ENCODE measurements at places on chromosomes 12 and 14. TPM values are rescaled to one million over a fixed set of nuclear protein-coding genes. Genes with fewer than 3 reads are reported as not detected.
A peak's percentile ranks its signal among the peaks of the same experiment; 100 is the strongest.

DNA sequence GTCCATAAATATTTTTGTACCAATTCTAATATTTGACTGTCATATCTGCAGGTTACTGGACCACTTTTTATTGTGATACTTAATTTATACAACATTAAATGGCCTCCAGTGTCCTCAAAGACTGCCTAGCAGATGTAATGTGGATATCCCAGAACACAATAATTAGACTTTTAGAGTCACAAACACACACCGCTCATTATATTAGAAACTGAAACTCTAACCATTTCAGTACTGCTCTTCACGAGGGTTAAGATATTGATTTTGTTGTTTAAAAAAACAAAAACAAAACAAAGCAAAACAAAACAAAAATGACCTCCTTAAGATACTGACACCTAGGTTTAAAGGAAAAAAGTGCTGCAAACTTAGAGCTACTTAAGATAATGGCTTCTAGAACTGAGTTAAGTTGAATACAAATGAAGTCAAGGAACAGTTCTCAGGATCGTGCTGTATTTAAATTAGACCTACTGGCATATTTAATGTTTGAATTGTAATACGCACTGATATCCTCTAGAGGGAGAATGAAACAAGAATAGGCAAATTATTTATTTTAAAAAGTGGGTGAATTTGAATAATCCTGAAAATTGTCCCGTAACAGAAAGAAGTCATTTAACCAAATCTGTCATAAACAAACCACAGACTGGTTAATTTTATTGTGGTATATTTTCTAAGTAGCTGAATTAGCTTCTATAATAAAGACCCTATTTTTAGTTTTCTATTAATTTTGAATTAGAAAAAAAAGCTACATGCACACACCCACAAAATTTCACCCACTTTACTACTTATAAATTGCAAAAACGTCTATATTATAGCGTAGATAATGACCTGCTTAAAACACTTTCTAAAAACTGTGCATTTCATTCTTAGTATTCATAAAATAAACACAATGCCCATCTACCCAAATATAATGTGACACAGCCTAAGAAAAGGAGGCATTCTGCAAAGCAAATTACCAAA, 395.2 kb upstream of the DCN start:
- DNase-seq = no peak
- H3K4me1 ChIP-seq = peaks cover 6% of the 10 kb centered on the region
- no peak overlapping the region for H3K27ac ChIP-seq
- H3K36me3 ChIP-seq = no peaks in the 10 kb centered on the region
- peak overlapping the region; percentile 62 for H3K4me3 ChIP-seq

- H3K27ac ChIP-seq = no peak overlapping the region
- no peaks in the 10 kb centered on the region for H3K4me1 ChIP-seq
- no peaks in the 10 kb centered on the region for H3K36me3 ChIP-seq
- no peaks in the 10 kb centered on the region for H3K27me3 ChIP-seq
Observed at GRCh38 chr14:102917469-102918211, 4.8 kb upstream of the AMN start.

Gene SLC6A13
- 0.27 TPM for total RNA-seq

- DNase-seq = no peak
- H3K27ac ChIP-seq = peak overlapping the region; percentile 86
- no peaks in the 10 kb centered on the region for H3K36me3 ChIP-seq
- peaks cover 15% of the 10 kb centered on the region for H3K27me3 ChIP-seq
- peak overlapping the region; percentile 30 for H3K4me3 ChIP-seq
- peaks cover 24% of the 10 kb centered on the region for H3K4me1 ChIP-seq
Observed at GRCh38 chr14:21987937-21988336, 314.3 kb upstream of the OR4E1 start.

DNA sequence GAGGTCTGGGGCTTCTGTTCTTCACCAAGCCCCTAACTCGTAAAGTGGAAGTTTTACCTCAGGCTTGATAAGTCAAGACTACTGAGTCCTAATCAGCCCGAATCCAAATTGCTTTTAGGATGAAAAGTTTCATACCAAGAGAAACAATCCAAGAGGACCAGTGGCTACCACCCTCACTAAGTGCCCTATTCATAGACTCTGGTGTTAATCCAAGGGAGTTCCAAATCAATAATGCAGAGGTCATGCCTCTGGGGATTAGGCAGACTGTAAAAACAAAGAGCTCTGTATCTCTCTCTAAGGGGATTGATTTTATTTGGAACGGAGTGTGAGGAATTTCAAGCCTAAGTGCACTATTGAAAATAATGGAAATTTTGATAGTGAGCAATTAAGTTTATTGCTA, 76.3 kb upstream of the LMNTD1 start:
- no peaks in the 10 kb centered on the region for H3K36me3 ChIP-seq
- H3K4me3 ChIP-seq = no peak overlapping the region
- peaks cover 12% of the 10 kb centered on the region for H3K4me1 ChIP-seq
- H3K27ac ChIP-seq = no peak overlapping the region
- H3K27me3 ChIP-seq = no peaks in the 10 kb centered on the region
- no peak for DNase-seq

DNA sequence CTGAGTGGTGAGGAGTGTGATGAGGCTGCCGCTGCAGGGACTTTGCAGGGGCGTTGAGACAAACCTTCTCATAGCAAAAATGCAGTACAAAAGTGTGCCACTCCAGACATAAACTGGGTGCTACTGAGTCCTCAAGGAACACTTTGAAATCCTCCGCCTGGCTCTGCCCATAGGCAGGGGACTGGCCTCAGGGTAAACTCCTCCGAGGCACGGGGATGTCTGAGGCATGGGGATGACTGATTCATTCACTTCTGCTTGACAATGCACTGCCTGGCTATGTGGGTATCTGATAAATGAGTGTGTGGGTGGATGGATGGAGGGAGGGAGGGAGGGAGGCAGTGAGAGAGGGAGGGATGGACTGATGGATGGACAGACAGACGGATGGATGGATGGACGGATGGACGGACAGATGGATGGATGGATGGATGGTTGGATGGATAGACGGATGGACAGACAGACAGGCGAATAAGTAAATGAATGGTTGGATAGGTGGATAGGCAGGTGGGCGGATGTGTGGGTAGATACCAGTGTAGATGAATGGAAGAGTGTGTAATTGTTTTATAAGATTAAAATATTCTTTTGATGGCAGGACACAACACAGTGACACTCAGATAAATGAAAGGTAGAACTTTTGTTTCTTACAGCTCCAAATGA, 2.1 kb upstream of the BDKRB2 start:
- H3K4me1 ChIP-seq = peaks cover 14% of the 10 kb centered on the region
- no peak for DNase-seq
- no peak overlapping the region for H3K4me3 ChIP-seq
- H3K36me3 ChIP-seq = no peaks in the 10 kb centered on the region
- no peak overlapping the region for H3K27ac ChIP-seq

GRCh38 chr14:40494483-40494882, 1062.2 kb upstream of the FBXO33 start:
- H3K4me1 ChIP-seq = no peaks in the 10 kb centered on the region
- no peaks in the 10 kb centered on the region for H3K27me3 ChIP-seq
- DNase-seq = no peak
- H3K27ac ChIP-seq = no peak overlapping the region
- no peak overlapping the region for H3K4me3 ChIP-seq

Gene FLRT2
- total RNA-seq = not detected

DNA sequence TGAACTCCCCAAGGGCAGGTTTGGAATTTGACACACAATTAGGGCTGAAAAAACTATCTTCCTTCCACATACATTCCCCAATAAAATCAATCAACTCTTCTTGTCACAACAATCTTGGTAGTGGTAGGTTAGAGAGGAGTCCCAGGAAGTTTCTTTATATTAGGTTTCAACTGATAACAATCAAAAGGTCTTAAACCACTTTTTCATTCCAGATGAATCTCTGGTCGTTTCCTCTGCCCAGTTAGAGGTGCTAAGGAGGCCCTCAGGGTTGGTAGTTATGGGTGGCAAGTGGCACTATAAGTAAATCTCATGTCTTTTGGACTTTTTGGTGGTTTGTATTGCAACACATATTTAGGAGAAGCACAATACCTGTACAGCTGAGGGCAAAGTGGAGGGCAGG, 1.7 kb upstream of the SLC38A2 start:
- peaks cover 3% of the 10 kb centered on the region for H3K27me3 ChIP-seq
- H3K4me1 ChIP-seq = peaks cover 52% of the 10 kb centered on the region
- H3K27ac ChIP-seq = peak overlapping the region; percentile 99
- H3K36me3 ChIP-seq = peaks cover 19% of the 10 kb centered on the region
- DNase-seq = no peak

- no peaks in the 10 kb centered on the region for H3K4me1 ChIP-seq
- no peak overlapping the region for H3K27ac ChIP-seq
- no peak for DNase-seq
Observed at GRCh38 chr12:49889361-49890095, 14.2 kb downstream of the FAIM2 start.

DNA sequence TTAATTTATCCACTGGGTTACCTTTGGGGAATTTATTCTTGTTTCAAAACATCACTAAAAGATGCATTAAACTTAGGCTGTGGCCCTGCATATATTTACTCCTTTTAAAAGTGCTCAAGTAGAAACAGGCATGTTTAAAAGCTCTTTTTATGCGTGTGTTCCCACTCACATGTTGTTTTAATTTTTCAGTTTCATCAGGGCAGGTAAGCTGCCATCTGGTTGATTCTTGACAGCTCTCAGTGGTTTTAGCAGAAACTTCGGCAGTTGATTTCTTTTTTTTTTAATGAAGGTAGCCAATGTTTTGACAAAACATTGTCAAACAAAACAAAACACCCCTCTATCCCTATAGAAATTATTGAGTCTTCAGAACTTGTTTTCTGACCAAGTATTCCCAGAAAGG, 89.6 kb upstream of the LGR5 start:
- no peaks in the 10 kb centered on the region for H3K4me1 ChIP-seq
- DNase-seq = no peak
- H3K27ac ChIP-seq = no peak overlapping the region
- no peaks in the 10 kb centered on the region for H3K27me3 ChIP-seq

DNA sequence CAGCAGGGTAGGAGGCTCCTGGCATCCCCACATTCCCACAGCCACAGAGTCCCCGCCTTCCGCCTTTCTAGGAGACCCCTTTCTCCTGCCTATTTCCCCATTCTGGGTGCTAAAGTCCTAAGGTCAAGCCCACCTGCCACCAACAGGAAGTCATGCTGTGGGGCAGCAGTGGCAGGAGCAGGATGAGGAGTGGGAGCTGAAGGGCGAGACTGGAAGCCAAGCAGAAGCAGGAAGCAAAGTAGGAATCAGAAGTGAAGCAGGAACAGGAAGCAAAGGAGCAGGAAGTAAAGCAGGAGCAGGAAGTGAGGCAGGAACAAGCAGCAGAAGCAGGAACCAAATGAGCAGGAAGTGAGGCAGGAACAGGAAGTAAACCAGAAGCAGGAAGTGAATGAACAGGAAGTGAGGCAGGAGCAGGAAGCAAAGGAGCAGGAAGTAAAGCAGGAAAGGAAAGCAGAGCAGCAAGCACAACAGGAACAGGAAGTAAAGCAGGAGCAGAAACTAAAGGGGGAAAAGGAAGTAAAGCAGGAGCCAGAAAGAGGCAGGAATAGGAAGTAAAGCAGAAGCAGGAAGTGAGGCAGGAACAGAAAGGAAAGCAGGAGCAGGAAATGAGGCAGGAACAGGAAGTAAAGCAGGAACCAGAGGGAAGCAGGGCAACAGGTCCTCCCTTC, 38.3 kb upstream of the RIMBP2 start:
- DNase-seq = no peak
- peaks cover 2% of the 10 kb centered on the region for H3K27me3 ChIP-seq
- H3K36me3 ChIP-seq = no peaks in the 10 kb centered on the region
- no peaks in the 10 kb centered on the region for H3K4me1 ChIP-seq
- no peak overlapping the region for H3K4me3 ChIP-seq

Data from activated T-helper 1 cell treated with anti-CD3 and anti-CD28 coated beads, Interleukin-12 subunit alpha, Interleukin-12 subunit beta, Interleukin-2, Interleukin-4 antibody, amounts not matched to agents 30 ng/mL and 10 ng/mL and 1 ng/mL, durations not matched to agents 14 hours and 24 hours and 36 hours (primary cell).